Stimulated activated naive CD8-positive, alpha-beta T cell treated with anti-CD3 and anti-CD28 coated beads, Interleukin-15, amount 100 ng/mL, for 72 hours (primary cell): ENCODE measurements at places on chromosomes 13 and 19.

DNA sequence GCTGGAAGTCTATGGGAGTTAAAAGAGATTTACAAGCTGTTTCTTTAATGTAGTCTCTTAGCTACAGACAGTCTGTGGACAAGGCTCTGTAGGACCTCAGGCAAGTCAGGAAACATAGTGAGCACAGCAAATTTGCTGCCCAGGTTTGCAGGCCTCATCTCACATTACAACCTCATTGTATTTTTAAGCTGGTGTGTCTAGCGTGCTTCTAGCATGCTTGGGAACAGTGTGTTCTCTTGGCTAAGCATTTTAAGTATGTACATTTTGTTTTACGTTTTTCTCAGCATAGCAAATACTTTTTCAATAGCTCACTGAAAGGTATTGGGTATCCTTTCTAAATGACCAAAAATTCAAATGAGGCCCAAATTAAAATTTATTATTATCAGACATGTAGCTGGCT lies 113.2 kb downstream of the STARD13 start:
- DNase-seq, result no peak

DNA sequence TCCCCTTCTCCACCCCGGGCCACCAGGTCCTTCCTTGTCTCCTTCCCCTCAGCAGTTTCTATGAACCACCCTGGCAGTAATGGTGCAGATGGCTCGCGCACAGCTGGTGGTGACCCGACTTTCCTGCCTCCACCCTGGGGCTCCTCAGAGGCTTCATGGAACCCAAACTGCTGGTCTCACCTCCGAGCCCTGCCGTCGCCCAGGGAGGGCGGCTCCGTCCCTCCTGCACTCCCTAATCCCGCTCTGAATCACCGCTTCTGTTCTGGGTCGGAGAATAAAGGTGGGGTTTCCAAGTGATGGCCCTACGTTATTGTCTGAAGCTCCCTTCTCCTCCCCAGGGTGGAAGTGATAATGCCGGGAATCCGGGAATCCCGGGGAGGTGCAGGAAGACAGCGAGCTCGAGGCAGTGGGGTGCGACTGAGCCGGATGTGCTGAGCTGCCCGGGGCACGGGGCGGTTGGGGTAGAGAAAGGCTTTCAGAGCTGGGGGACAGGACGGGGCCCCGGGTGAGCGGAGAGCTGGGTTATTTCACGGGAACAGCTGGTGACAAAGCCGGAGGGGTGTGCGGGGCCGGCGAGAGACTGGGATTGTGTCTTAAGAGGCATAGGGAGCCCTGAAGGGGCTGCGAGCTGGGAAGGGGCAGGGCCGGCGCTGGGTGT lies 711 bp downstream of the FUT2 start:
- no peak for DNase-seq

DNA sequence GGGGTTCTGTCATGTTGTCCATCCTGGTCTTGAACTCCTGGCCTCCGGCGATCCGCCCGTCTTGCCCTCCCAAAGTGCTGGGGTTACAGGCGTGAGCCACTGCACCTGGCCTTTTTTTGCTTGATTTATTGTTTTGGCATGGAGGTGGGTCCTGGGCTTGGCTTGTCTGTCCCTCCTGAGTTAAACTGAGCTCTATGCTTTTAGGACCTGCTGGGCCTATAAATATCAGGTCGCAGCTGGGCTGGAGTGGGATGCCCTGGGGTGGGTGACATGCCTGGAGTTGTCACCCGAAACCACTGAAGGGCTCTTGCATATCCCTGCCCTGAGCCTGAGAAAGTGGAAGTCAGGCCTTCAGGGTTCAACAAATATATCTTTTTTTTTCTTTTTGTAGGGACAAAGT lies 5.5 kb downstream of the ARRDC5 start:
- no peak for DNase-seq

- no peak for DNase-seq
These were observed 9.5 kb downstream of the PPP5C start for GRCh38 chr19:46356149-46357055.

DNA sequence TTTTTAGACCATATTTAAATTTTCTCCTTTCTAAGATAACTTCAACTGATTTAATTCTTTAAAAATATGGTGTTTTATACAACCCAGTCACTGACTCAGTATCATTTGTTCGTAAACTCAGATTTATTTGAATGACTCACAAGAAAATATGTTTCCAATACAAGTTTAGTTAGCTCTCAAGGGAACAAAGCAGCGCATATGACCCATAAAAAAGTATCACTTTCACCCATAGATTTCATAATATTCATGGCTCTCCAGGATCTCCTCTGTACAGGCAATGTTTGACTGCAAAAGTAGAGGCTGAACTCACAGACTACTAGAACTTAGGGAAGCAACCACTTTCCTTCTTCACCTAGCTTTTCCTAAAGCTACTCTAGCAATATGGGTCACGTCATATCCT lies 405.6 kb upstream of the PCDH9 start:
- DNase-seq, result no peak

- no peak for DNase-seq
These were observed 74.0 kb upstream of the DOCK9 start for GRCh38 chr13:99051768-99052455.

DNA sequence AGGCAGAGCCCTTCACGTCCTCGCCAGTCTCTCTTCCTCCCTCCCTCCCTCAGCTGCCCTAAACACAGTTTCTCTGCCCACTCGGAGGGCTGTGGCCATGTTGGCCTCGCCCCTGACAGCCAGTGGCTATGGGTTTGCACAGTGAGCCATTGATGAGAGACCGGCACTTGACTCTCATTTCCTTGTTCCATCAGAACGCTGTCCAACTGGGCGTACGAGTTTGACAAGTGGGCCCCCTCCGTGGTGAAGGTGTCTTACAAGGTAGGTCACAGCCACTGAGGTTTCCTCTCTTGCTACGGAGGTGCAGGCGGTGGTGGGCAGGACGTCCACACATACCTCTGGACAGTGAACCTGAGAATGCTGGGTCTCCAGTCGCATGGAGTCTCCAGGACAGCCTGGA lies 57.9 kb downstream of the SMARCA4 start:
- DNase-seq, result no peak

- no peak for DNase-seq
These were observed 15.6 kb upstream of the NANOS3 start for GRCh38 chr19:13861392-13861713.

GRCh38 chr19:14218620-14219330 lies 12.8 kb upstream of the ADGRL1 start:
- no peak for DNase-seq

DNA sequence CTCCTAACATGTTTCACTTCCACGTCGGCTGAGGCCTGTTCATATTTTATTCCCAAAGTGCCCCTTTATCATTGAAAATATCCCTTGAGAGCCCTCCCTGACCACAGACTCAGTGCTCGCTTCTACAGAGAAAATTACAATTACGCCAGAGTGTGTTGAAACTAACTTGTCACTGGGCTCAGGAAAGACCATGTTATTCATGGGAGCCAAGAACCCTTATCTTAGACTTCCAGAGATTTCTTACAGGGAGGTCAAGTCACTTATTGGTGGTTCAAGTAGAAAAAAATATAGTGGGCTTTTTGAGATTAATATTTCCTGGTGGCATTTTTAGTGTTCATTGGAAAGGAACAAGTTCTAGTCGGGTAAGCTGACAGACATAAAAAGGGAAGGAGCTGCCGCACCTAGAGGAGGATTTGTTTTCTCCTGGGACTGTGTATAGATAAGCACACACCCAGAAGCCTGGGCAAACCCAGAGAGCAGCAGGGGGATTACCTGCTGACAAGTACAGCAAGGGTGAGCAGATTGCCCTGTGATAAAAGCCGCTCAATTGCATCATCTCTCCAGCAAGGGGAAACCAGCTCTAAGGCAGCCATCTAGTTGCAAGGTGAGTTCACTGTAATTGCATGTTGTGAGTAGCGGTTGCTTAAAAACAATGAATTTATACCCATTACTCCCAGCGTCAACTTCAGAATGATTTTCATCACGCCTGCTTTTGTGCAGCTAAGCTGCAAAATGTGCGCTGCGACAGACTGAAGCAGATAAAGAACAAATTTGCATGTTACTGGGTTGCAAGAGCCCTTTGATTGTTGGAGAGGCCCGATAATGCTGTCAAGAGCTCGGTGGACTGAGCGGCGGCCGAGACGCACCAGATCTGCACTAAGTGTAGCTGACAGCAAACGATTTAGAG lies 46.2 kb downstream of the DCT start:
- peak; percentile 17 for DNase-seq

- DNase-seq, result peak; percentile 51
These were observed 4.8 kb upstream of the ATF5 start for GRCh38 chr19:49924004-49924880.

- no peak for DNase-seq
These were observed 15.7 kb downstream of the ZIC5 start for GRCh38 chr13:99955747-99956472.

GRCh38 chr13:24081387-24081786 lies 79.1 kb upstream of the SPATA13 start:
- no peak for DNase-seq

DNA sequence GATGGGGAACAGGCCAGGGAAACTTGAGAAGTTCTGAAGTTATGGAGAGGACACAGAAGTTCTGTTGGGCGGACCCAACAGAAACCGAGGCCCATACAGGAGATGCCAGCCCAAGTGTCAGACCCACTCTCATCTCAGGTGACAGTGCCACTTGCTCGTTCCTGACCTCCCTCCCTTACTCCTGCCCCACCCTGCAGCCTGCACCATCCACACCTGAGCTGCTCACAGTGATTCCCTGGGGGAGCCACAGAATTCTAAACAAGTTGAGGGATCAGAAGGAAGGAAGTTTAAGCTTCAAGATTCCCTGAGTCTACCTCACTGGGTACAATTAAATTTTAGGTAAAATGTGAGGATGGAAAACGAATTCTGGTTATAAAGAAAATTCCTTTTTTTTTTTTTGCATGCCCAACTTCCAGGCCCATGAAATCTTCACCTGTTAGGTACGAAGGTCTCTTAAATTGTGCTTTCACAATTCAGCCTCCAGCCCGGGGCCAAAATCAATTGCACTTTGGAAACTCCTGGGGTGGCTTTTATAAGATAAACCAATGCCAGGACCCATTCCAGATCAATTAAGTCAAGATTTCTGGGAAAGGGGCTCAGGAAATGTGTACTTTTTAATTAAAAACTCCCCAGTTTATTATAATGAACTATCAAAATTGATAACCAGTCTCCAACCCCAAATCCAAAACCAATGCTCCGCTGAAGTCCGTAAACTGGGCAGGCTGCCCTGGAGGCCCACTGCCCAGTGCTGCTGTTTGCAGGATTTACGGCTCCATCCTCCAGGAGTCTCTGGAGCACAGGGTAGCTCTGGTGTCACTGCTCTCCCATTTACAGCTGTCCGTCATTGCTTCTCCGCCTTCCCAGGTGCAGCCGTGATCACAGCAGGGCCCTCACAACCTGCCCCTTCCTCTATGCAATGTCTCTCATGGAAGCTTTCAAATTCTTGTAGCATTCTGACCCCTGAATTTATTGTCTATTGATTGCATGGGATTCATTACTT lies 643.5 kb downstream of the UQCRFS1 start:
- no peak for DNase-seq

DNA sequence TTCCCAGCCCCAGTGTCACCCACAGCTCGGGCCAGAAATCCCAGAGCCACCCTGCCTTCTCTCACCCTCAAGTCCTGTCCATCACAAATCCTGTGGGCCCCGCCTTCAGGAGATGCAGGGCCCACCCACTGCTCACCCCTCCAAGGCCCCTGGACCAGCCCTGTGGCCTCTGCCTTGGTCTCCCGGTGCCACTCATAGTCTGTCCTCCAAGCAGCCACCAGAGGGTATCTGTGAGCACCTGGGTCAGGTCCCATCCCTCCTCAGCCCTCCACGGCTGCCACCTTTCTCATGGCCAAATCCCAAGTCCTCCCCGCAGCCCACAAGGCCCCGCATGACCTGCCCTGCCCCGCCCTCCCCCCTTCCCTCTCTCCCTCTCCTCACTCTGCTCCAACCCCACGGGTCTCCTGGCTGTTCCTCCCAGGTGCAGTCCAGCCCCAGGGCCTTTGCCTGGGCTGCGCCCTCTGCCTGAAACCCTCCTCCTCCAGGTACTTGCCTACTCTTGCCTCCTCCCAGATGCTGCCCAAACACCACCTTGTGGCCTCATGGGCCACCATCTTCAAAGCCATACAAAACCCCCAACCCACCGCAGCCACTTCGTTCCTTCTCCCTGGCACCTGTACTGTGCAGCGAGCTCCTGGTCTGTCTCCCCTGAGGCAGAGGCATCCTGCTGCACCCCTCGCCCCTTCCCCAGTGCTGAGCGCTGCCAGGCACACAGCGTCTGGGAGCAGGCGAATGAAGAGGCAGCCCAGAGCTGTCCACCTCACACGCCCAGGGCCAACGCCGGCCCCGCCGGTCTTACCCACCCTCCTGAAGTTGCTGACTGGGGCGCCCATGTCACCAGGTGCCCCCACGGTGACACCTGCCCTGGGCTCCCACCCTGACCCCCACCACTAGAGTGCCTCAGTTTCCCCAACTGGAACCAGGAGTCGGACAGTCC lies 13.2 kb upstream of the UQCR11 start:
- DNase-seq, result peak; percentile 24

GRCh38 chr13:62626771-62627170 lies 1211.1 kb upstream of the PCDH20 start:
- no peak for DNase-seq

DNA sequence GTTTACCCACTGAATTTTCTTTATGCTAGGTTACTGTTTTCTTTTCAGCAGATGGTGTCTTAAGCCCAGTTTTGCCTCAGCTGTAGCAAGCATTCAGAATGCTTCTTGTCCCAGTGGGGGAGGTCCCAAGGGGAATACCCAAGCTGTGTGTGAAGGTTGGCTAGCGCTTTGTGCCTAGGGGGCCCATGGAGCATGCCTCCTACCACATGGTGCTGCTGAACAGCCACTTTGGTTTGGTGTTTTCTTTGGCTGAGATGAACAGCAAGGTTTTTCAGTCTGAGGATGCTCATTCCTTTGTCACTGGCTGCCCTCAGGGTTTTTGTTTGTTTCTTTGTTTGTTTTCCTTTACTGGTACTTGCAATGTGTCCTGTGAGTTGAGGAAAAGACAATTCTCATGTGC lies 99.0 kb downstream of the PCDH20 start:
- no peak for DNase-seq

DNA sequence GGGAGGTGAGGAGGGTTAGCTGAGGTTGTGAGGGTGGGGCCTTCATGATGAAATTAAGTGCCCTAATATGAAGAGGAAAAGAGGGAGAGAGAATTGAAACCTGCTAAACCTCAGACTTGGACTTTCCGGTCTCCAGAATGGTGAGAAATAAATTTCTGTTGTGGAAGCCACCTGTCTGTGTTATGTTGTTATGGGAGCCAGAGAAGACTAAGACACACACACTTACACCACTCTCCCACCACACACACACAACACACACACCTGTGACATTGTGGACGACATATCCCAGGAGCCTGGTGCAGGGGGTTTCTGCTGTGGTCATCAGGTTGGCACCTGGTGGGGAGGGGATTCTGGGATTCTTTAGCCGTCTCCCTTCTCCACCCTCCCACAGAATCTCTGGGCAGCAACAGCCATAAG lies 14.0 kb downstream of the KLK4 start:
- DNase-seq, result no peak

DNA sequence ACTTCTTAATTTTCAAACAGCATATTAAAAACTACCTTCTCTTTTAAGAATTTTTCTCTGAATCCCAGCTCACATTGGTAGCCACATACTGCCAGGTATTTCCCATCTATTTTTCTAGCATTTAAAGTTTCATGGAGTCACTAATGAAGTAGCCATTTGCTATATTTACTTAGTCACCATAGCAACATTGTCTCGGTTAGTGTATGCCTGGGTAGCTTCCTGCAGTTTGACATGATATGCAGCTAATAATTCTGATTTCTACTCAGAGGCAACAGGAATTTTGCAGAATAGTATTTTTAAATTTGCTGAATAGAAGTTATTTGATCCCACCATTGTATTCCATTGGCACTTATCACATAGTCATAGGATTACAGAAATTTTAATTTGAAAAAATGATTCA lies 30.9 kb upstream of the KCTD4 start:
- DNase-seq, result no peak
